Activated T-helper 9 cell treated with anti-CD3 and anti-CD28 coated beads, Interleukin-2, amount 50 U/mL, for 16 hours (primary cell): ENCODE measurements at places on chromosomes 1 and 21.

GRCh38 chr1:94303005-94303404 lies 65.6 kb upstream of the ARHGAP29 start:
- DNase-seq, result no peak

GRCh38 chr1:7595336-7595735 lies 175.8 kb upstream of the VAMP3 start:
- DNase-seq, result no peak

GRCh38 chr1:57007472-57007871 lies 41.7 kb upstream of the C8B start:
- DNase-seq, result no peak

- DNase-seq, result no peak
Observed at GRCh38 chr21:44687671-44688070, 5.7 kb upstream of the KRTAP12-1 start.

DNA sequence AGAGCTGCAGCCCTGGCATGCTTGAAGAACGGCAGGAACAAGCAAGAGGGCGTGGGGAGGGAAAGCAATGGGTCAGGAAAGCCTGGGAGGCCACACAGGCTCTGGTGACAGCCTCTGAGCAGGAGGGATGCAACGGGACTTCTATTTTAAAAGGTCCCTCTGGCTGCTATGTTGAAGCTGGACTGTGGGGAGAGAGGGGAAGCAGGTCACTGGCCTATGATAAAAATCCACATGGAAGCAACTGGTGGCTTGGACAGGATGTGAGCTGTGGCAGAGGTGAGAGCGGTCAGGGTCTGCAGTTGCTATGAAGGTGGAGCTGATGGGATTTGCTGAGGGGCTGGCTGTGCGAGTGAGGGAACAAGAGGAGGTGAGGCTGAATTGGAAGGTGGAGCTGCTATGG lies 11.2 kb downstream of the PADI1 start:
- DNase-seq, result no peak

DNA sequence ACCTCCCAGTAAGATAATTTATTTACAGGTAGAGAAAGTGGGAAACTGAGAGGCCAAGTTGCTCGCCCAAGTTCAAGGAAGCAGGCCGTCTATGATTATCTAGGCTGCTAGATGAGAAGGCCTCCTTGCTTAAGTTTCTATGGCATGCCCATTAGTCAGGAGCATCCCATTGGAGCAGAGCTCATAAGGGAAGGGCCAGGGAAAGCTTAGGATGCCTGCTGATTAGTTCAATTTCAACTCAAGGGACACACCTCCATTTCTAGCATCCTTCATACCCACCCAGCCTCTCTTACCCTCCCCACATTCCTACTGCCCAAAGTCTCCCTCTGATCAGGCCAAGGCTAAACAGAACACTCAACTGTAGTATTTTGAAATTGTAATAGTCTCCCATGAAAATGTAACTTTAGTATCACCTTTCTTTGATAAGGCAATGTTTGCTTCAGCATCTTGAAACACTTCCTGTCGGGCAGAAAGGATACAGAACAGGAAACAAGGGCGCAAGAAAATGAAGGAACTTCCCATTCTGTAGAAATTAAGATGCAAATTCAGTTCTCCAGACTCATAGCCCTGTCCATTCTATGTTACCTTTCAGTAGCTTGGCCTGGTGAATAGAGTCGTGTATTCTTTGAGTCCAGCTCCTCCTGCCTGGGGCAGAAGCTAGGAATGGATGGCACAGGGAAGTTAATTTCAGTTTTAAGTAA lies 46.3 kb upstream of the TARBP1 start:
- DNase-seq, result no peak

DNA sequence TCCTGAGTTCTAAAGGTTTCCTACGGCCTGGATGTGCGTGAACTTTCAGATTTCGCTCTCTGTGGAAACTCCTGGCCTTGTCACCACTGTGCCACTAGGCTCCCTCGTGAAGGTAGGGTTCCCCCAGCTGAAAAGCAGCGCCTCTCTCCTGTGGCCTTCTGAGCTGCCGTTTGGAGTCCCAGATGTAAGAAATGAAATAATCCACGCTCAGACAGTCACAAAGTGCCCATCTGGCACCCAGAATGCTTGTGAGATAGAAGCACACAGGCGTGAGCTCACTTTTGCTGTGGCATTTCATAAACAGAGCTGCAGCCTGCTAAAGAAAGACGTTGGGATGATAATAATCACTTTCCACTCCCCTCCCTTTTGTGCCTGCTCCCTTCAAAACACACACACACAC lies 65.8 kb downstream of the LMO4 start:
- DNase-seq, result no peak

DNA sequence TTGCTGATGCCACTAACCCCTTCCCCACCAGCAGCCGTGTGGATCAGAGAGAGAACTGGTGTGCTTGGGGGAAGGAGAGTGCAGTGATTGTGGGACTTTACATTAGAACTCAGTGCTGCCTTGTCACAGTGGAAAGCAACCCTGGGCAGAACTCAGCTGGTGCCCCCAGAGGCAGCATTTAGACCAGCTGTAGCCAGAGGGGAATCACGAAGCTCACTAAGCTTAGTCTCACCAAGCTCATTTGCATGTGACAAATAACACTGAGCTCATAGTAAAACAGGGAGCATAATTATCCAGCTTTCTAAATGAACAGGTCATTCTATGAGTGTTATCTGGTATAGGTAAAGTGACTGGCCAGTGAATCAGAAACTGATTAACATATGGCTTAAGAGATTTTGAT lies 9.8 kb upstream of the SMAP2 start:
- no peak for DNase-seq

GRCh38 chr1:15426492-15427279 lies 11.6 kb upstream of the CTRC start:
- DNase-seq, result no peak

DNA sequence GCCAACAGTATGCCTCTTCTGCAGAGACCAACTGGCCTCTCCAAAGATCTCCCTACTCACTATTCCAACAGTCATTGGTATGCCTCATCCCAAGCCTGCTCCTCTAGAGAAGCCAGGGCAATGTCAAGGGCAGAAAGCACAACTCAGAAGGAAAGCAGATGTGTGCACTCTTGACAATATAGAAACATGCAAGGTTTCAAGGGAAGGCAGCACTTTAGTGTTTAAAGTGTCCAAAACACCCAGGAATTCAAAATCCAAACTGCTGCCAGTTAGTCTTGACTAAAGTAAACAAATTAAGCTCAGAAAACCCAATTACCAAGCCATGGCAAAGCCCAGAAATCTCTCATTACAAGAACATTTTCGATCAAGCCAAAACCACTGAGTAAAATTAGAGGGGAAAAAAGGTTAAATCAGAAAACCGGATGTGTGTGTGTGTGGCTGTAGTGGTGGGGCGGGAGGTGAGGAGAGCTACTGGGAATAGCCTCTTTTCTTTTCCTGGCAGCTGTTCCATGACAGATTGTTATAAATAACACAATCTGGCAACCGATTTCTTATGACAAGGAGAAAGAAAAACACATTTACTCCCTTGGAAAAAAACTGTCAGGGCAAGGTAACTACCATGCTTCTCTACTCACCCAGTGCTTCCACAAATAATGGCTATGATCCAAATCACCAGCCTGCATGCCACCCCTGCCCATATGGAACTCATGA lies 39.2 kb downstream of the EIF2B3 start:
- no peak for DNase-seq
